ENCODE measurements at places on chromosomes 6 and 20. TPM values are rescaled to one million over a fixed set of nuclear protein-coding genes. Genes with fewer than 3 reads are reported as not detected.
A peak's percentile ranks its signal among the peaks of the same experiment; 100 is the strongest.

- H3K27ac ChIP-seq, result no peak overlapping the region
- H3K4me1 ChIP-seq, result peaks cover 11% of the 10 kb centered on the region
- no peaks in the 10 kb centered on the region for H3K36me3 ChIP-seq
- no peak for DNase-seq
- H3K27me3 ChIP-seq, result no peaks in the 10 kb centered on the region
- no peak overlapping the region for H3K4me3 ChIP-seq
These were observed 24.9 kb upstream of the SCUBE3 start for GRCh38 chr6:35188886-35189285.

HS3ST5 gene
- not detected for total RNA-seq

- H3K4me3 ChIP-seq, result no peak overlapping the region
- no peak for DNase-seq
- peaks cover 7% of the 10 kb centered on the region for H3K4me1 ChIP-seq
- peaks cover 18% of the 10 kb centered on the region for H3K27me3 ChIP-seq
These were observed 215.7 kb upstream of the CST7 start for GRCh38 chr20:24733416-24733815.

GRCh38 chr6:151551223-151551857 lies 57.5 kb downstream of the CCDC170 start:
- no peaks in the 10 kb centered on the region for H3K4me1 ChIP-seq
- no peak overlapping the region for H3K27ac ChIP-seq
- H3K36me3 ChIP-seq, result no peaks in the 10 kb centered on the region
- no peak overlapping the region for H3K4me3 ChIP-seq

- H3K4me3 ChIP-seq, result no peak overlapping the region
- no peak for DNase-seq
- no peaks in the 10 kb centered on the region for H3K36me3 ChIP-seq
- 0 out of 2 replicates have a peak, but pooled peaks cover 2% of the 10 kb centered on the region for H3K27me3 ChIP-seq
- no peak overlapping the region for H3K27ac ChIP-seq
These were observed 36.3 kb downstream of the FAM50B start for GRCh38 chr6:3885262-3886036.

- H3K27ac ChIP-seq, result peak overlapping the region; percentile 98
- H3K36me3 ChIP-seq, result no peaks in the 10 kb centered on the region
- DNase-seq, result peak; percentile 59
- no peaks in the 10 kb centered on the region for H3K27me3 ChIP-seq
- no peak overlapping the region for H3K4me3 ChIP-seq
These were observed 63.6 kb downstream of the SLC23A2 start for GRCh38 chr20:4937407-4938319.

DNA sequence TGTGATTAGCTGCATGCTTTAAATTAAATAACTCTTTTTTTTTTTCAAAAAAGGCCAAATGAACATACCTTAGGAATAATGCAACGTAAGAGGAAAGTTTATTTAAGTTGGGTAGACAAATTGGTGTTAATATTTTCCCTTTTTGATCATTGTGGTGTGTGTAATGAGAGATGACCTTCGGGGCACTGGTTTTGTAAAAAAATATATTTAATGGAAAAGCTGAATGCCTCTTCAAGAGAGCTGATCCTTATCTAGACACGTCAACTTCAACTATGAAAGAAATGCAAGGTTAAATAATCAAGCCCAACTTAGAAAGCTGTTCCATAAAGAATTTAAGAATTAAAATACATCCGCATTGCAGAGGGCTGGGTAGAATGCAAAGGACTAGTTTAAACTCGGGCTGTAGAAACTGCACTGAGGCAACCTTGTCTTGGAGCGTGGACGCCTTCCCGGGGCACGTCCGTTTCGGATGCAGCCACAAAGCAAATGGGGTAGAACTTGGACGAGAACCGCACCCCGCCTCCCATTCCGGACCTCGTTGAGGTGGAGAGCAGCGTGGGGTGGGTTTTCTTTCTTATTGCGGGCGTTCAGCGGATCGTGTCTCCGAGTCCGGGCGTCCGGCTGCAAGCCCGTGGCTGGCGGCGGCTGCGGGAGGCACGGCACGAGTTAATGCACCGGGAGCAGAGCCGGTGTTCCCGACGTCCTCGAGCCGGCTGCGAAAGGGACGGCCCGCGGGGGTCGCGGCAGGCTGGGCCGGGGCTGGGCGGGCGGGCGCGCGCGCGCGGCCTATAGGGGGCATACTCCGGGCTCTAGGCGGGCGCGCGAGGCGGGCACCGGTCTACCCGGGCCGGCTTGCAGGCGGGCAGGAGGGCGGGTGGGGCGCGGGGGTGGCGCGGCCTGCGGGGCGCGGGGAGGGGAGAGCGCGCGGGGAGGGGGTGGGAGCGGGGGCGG lies 1.9 kb downstream of the JARID2 start:
- H3K4me1 ChIP-seq, result peaks cover 5% of the 10 kb centered on the region
- no peaks in the 10 kb centered on the region for H3K27me3 ChIP-seq
- peak overlapping the region; percentile 69 for H3K4me3 ChIP-seq
- peak overlapping the region; percentile 74 for H3K27ac ChIP-seq

DNA sequence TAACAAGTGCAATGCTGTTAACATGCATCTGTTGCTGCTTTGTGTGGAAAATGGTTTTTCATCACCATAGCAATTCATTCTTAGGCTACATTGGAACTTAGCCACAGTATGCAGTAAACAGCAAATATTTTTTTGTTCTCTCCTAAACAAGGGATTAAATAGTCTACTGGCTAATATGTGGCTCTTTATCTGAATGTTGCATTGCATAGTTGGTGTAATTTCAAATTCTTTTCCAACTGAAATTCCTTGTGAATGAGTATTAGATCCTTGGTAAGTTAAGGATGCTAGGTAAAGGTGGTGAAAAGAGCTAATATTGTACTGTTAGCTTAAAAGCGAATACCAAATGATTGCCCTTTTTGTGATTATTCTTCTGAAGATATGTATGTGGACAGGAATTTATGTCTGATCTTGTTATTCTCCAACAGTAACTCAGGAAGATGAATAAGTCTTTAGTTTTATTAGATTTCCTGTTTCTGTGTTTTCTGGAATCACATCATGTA lies 958 bp downstream of the MLIP start:
- H3K36me3 ChIP-seq, result no peaks in the 10 kb centered on the region
- H3K4me1 ChIP-seq, result no peaks in the 10 kb centered on the region
- no peak overlapping the region for H3K4me3 ChIP-seq
- H3K27ac ChIP-seq, result no peak overlapping the region
- no peak for DNase-seq
- peaks cover 3% of the 10 kb centered on the region for H3K27me3 ChIP-seq

- no peaks in the 10 kb centered on the region for H3K27me3 ChIP-seq
- no peak for DNase-seq
- H3K36me3 ChIP-seq, result peaks cover 4% of the 10 kb centered on the region
- no peak overlapping the region for H3K27ac ChIP-seq
- peaks cover 4% of the 10 kb centered on the region for H3K4me1 ChIP-seq
These were observed 1.5 kb downstream of the PPIL1 start for GRCh38 chr6:36873115-36873514.

C4B gene
- total RNA-seq, result 0.54 TPM

DNA sequence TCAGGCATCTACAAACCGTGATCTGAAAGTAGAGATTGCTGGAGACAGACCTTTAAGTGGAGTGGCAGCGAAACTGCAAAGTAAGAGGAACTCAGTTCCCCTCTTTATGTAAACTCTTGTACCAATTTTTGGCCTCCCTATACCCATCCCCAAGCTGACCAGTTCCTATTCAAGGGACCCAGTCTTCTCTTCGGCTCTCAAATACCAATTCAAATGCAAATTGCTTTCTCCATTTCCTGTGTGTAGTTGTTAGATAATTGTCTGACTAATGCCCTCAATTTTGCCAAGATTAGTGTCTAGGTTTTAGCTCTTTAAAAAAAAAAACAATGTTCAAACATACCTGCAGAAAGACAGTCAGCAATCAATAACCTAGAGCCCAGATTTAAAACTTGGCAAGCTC lies 150.9 kb downstream of the EYA4 start:
- H3K4me1 ChIP-seq, result peaks cover 2% of the 10 kb centered on the region
- H3K4me3 ChIP-seq, result no peak overlapping the region
- H3K27me3 ChIP-seq, result no peaks in the 10 kb centered on the region
- no peak overlapping the region for H3K27ac ChIP-seq
- DNase-seq, result no peak

GSTA2 gene
- not detected for total RNA-seq

SCUBE3 gene
- total RNA-seq, result 21.1 TPM

- H3K4me3 ChIP-seq, result no peak overlapping the region
- no peaks in the 10 kb centered on the region for H3K36me3 ChIP-seq
- DNase-seq, result no peak
- H3K27me3 ChIP-seq, result no peaks in the 10 kb centered on the region
- H3K27ac ChIP-seq, result no peak overlapping the region
These were observed 108.6 kb downstream of the FBXO5 start for GRCh38 chr6:152874267-152874666.

DNA sequence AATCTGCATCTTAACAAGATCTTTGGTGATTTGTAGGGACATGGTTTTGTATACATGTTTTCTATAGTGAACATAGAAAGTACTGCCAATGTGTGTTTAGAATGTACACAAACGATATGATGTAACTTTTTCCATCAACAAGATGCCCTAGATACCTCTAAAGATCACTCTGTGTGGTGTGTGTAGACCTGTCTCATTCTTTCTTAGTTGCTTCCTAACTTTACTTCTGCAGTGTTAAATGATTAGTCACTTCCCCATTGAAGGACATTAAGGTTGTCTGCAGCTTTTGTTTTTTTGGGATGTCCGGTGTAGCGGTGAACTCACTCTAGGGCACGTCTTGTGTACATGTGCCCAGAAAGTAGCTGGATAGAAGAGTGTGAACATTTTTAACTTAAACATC lies 35.9 kb downstream of the CDYL start:
- no peaks in the 10 kb centered on the region for H3K27me3 ChIP-seq
- no peak overlapping the region for H3K27ac ChIP-seq
- no peak overlapping the region for H3K4me3 ChIP-seq

DNA sequence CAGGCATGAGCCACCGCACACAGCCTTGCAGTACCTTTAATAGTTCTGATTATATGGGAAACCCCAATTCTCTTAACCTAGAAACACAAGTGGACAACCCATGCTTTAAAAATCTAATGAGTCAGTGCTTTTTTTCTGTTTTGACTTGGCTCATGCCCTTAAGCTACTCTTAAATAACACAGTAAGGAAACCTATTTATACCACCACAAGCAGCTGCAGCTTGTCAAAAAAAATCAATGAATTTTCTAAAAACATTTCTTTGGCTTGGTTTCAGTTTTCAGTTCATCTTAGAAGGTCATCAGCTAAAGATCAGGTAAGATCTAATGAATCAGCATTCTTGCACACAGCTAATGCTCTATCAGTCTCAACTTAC lies 124.1 kb upstream of the DST start:
- H3K36me3 ChIP-seq, result no peaks in the 10 kb centered on the region
- no peak overlapping the region for H3K4me3 ChIP-seq
- H3K4me1 ChIP-seq, result peaks cover 20% of the 10 kb centered on the region
- H3K27ac ChIP-seq, result peak overlapping the region; percentile 44

All from IMR-90 (cell line).